Stimulated activated naive CD4-positive, alpha-beta T cell treated with Interleukin-2 at 50 U/mL for 16 hours (primary cell): ENCODE measurements at places on chromosomes 16 and 17.
A peak's percentile ranks its signal among the peaks of the same experiment; 100 is the strongest.

- no peak for DNase-seq
These were observed 4.9 kb upstream of the FZD2 start for GRCh38 chr17:44552361-44552760.

- no peak for DNase-seq
These were observed 11.4 kb upstream of the ITPRIPL2 start for GRCh38 chr16:19102187-19102872.

DNA sequence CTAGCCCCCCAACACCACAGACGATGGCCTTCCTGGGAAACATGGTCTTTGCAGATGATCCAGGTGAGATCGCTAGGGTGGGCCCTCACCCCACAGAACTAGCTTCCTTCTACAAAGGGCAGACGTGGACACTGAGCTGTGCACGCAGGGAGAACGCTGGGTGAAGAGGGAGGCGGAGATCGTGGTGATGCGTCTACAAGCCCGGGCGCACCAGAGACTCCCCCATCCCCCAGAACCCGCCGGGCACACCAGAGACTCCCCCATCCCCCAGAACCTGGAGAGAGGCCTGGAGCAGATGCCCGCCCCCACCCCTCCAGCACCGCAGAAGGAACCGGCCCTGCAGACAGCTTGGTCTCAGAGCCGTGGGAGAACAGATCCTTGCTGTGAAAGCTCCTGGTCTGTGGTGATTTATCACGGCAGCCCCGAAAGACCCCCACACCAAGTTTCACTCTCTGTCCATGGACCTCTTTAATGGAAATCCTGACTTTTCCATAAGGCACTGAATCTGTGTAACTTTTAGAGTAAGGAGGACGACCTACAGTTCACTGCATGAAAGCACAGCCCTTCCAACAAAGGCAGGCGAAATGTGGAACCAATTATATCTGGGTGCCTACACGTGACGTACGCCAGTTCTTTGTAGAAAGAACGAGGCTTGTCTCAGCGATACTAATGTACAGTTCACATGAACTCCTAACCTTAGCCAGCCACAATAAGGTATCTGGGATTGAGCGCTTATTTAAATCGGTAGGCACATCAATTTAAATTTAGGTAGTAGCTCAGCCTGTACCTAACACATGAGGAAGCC lies 88.5 kb downstream of the ANKRD11 start:
- no peak for DNase-seq

DNA sequence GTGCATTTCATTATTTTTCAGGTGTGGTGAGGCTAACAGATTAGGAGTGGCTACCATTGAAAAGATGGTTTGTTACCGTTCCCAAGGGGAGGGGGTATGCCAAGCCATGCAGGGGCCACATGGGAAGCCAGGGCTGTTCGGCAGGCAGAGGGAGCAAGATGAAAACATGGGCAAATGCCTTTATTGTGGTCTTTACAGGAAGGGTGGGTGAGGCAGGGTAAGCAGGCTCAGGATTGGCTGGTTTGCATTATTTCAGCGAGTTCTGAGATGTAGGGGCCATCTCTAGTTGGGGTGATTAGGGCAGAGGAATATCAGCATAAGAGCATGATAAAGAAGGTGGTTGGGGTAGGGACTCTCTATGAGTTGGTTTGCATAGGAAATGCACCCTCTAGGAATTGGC lies 117.6 kb downstream of the CCT6B start:
- DNase-seq: no peak

- no peak for DNase-seq
These were observed 18.5 kb upstream of the TERF2 start for GRCh38 chr16:69404275-69404805.

GRCh38 chr16:28183484-28183883 lies 28.3 kb downstream of the XPO6 start:
- no peak for DNase-seq

- DNase-seq: peak; percentile 26
These were observed 218 bp downstream of the TNRC6C start for GRCh38 chr17:77958716-77959125.

- DNase-seq: no peak
These were observed 81.4 kb downstream of the C17orf67 start for GRCh38 chr17:56752263-56752836.

DNA sequence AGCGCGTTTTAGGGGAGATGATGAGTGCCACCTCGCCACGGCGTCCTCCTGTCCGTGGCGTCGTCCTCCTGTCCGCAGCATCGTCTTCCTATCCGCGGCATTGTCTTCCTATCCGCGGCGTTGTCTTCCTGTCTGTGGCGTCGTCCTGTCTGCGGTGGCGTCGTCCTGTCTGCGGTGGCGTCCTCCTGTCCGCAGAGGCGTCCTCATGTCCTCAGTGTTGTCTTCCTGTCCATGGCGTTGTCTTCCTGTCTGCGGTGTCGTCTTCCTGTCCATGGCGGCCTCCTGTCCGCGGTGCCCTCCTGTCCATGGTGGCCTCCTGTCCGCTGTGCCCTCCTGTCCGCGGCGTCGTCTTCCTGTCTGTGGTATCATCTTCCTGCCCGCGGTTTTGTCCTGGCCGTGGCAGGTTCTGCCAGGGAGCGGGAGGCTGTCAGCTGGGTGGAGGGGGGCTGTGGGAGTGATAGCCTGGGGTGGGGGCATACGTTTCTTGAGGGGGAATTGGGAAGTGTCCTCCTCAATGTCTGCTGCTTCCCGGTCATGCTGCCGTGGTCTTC lies 30.9 kb downstream of the TBCD start:
- no peak for DNase-seq

DNA sequence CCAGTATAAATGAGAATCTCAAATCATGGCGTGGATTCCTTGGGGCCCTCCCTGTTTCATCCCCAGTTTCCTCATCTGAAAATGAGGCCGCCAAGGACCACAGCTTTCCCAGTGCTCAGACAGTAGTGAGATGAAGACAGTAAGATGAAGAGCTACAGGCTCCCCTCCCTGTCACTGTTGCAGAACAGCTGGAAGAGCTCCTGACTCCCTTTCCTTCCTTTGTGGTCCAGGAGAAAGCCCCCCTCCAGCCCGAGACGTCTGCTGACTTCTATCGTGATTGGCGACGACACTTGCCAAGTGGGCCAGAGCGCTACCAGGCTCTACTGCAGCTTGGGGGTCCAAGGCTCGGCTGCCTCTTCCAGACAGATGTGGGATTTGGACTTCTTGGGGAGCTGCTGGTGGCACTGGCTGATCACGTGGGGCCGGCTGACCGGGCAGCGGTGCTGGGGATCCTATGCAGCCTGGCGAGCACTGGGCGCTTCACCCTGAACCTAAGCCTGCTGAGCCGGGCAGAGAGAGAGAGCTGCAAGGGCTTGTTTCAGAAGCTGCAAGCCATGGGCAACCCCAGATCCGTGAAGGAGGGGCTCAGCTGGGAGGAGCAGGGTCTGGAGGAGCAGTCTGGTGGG lies 3.0 kb upstream of the EFTUD2 start:
- no peak for DNase-seq
